Fibroblast of pulmonary artery (primary cell): ENCODE measurements at places on chromosomes 16 and 17.
A peak's percentile ranks its signal among the peaks of the same experiment; 100 is the strongest.

DNA sequence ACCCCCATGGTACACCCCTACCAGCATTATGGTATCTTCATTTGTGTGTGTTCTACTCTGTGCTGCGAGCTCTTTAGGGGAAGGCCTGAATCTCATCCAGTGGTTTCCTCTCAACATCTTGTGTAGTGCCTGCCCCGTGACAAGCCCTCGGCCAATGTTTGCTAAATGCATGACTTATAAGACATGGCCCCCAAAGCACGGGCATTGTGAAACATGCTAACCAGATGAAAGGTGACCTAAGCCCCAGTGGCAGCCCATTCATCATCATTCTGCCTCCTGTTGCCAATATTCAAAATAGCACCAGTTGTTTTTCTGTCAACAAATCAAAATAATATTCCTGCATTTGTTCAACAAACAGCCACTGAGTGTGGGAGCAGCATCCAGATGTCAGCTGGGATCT, 108.8 kb upstream of the HSBP1 start:
- DNase-seq, result no peak

DNA sequence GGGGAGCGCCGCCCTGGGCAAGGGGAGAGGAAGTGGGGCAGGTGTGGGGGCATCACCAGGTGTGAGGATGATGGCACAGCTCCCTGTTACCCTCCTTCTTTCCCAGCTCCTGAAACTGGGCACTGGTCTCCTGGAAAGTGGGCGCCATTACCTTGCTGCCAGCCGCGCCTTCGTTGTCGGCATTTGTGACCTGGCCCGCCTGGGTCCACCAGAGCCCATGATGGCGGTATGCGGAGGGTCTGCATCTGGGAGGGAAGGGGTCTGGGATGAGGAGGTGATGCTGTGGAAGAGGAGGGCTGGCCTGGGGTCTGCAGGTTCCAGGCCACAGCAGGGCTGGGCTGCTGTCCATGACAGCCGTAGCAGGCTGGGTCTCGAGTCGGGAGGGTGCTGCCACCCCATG, 5.5 kb downstream of the ACAP1 start:
- no peak for DNase-seq

DNA sequence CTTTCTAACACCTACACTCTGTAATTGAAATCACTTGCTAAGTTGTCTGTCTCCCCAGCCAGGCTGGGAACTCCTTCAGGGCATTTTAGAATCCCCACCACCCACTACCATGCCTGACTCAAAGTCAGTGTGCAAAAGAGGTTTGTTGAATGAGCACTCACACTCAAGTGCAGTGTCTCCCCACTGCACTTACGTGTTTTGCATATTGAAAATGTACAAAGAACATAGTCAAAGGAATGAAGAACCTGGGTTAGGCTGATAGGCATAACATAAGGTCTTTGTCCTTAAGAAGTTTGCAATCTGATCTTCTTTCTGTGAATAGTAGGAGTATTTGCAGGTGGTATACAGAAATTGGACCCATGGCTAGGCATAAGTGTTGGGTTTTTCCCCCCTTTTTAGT, 33.8 kb upstream of the DDX52 start:
- DNase-seq, result no peak

DNA sequence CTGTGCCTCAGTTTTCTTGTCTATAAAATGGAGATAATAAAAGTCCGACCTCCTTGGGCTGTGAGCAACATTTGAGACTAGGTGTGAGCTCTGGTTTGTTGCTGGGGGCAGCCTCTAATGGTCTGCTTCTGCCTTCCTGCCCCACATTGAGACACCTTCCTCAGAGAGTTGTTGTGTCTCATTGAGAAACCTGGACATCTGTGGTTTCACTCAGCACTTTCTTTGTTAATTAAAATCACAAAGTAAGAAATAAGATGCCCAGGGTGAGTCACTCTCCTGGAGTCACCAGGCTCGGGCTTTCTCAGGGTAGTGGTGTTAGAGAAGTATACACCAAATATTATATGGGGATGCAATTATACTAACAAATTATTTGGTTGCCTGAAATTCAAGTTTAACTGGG, 389.2 kb upstream of the SALL1 start:
- no peak for DNase-seq

DNA sequence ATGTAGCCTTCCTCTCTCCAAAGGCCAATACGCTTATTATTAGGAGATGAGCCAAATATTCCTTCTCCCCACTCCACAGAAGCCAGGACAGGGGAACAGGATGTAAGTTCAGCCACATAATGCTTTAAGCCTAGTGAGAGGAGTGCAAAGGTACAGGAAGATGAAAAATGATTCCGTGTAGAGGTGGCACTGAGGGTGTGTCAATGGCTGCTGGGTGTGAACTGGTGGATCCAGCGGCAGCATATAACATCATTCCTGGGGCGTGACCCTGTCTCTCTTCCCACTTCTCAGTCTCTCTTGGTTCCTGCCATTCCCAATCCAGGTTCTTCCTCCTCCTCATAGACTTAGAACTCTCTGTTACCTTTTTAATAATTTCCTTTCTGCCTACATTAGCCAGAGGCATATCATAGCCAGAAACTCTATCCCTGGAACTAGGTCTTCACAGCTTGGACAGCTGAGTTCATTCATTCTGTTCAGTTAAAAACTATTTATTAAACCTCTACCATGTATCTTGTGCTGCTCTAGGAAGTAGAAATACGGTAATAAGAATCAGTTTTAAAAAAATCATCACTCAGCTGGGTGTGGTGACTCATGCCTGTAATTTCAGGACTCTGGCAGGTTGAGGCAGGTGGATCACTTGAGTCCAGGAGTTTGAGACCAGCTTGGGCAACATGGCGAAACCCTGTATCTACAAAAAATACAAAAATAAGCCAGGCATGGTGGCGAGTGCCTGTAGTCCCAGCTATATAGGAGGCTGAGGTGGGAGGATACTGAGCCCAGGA, 58.0 kb upstream of the FAM20A start:
- no peak for DNase-seq

DNA sequence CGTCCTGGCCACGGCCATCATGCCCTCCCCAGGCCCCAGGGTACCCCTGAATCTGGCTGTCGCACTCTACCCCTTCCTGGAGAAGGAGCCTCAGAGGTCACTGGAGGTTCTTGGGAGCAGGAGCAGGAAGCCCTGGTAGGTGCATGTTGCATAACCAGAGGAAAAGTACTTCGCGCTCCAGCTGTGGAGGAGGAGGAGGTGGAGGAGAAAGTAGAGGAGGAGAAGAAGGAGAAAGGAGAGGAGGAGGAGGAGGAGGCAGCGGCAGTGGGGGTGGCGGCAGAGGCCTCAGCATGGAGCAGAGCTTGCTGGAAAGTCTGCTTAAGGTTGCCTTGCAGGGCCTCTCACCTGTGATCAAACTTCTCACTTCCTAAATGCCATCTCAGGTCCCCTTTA, 61.8 kb downstream of the BAIAP2 start:
- DNase-seq, result peak; percentile 18

- no peak for DNase-seq
Observed at GRCh38 chr16:57925310-57925709, 45.6 kb downstream of the CNGB1 start.

DNA sequence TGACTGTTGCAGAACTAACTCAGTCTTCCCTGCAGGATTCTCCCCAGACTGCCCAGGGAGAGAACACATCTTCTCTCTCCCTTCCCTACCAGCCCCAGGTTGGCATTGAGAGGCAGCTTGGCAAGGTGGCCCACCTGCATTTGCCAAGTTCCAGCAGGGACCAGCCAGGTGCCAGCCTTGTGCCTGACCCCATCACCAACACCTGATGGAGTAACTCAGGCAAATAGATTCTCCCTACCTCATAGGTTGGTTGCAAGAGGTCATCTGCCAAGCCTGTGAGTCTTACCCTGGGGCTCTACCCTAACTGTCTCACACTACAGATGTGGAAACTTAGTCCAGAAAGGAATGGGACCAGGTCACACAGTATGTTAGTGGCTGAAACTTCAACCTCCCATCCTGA, 20.4 kb downstream of the BEAN1 start:
- DNase-seq, result no peak

- no peak for DNase-seq
Observed at GRCh38 chr17:60562421-60562820, 36.4 kb upstream of the APPBP2 start.

DNA sequence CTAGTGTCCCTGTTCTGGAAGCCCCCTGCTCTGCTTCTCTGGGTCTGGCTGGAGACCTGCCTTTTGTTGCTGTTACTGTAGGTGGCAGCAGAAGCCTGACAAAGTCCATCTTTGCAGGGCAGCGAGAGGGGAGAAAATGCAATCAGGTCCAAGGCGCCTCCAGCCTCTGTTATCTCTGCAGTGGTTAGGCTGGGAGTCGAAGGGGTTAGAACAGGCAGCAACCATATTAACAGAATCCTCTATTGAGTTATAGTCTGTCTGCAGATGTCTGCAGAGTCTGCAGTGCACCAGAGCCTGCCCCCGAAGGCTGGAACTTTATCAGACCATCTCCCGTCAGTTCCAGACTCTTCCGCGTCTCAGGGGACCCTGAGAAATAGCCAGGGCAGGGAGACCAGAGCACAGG, 404.9 kb upstream of the EEF2KMT start:
- no peak for DNase-seq

- DNase-seq, result peak; percentile 74
Observed at GRCh38 chr17:74493331-74493833, 26.9 kb downstream of the CD300A start.

GRCh38 chr16:51326131-51326856, 175.2 kb upstream of the SALL1 start:
- DNase-seq, result peak; percentile 61

DNA sequence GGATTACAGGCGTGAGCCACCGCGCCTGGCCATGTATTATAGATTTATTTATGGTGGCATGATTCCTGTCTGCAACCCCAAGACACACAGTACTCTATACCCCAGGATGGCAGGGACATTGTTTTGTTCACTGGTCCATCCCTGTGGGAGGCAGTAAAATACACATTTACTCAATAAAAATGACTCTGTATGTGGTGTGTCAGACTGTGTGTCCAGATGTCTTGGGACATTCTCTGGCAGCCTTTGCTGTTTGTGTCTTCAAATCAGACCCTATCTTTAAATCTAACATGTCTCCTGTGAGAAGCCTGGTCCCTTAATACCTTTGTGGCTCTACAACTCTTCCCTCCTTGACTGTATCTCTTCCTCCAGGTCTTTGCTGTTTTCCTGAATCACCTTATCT, 1.7 kb upstream of the COASY start:
- DNase-seq, result no peak

GRCh38 chr17:48100160-48100559, 1.1 kb downstream of the CBX1 start:
- peak; percentile 41 for DNase-seq

GRCh38 chr16:75997606-75998005, 271.3 kb upstream of the CPHXL start:
- no peak for DNase-seq

DNA sequence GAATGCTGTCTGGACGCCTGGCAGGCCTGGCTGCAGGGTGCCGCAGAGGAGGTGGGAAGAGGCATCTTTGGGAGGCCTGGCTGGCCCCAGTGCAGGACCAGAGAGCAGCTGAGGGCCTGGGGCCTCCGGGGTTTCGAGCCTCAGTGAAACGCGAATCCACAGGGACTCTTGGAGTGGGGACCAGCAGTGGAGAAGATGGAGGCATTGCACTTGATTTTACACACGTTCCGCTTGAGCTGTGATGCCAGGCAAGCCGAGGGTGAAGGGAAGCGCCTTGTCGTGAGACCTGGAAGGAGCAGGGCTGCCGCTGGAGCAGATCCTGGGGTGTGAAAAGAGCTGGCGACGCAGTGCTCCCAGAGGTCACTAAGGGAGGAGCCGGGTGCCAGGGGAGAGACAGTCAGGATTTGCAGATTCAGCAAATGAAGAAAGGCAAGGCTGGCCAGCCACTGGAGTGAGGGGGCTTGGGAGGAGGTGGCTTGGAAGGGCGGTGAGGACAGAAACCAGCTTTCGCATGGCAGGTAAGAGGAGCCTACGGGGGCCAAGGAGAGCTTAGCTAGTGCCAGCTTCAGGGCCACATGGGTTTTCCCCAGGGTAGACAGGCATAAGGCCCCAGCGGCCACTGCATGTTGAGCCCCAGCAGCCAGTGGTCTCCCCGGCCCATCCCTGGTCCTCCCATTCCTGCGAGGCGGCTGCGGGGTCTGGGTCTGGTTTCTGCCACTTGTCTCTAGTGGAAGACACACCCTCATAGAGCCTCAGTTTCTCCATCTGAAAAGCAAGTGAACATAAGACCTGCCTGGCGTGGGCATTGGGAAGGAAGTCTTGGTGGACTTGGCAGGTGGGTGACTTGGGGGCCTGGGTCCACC, 175.2 kb upstream of the CHMP6 start:
- DNase-seq, result no peak

DNA sequence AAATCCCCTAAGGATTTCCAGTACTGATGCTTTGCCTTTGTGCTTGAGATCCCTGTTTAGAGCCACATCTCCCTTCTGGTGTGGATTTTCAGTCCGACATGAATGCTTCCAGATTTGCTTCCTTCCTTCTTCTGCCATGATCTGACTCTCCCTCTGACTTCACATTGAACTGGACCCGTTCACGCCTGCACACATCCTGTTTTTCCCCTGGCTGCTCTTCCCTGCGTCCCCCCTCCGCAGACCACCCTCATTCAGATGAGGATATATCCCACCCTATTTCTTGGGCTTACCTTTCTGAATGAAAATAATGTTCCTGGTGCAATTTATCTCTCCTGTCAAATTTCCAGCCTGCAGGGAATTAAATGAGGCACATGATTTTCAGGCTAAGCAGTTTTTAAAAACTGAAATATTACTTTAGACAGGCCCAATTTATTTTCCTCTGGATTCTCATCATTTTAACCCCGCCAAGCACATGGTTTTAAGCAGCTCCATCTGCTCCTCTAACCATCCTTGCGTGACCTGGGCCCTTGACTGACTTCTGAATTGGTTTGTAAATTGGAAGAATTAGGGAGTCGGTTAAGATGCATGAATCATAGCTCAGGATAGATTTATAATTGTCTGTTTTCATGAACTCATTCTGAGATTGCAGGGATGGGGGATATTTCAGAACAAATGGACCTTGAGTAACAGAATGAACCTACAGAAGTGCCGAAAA, 59.2 kb downstream of the BMERB1 start:
- DNase-seq, result peak; percentile 38

- DNase-seq, result no peak
Observed at GRCh38 chr17:74055508-74056160, 147.8 kb upstream of the RPL38 start.

GRCh38 chr16:27468941-27469531, 67.1 kb downstream of the IL21R start:
- no peak for DNase-seq

DNA sequence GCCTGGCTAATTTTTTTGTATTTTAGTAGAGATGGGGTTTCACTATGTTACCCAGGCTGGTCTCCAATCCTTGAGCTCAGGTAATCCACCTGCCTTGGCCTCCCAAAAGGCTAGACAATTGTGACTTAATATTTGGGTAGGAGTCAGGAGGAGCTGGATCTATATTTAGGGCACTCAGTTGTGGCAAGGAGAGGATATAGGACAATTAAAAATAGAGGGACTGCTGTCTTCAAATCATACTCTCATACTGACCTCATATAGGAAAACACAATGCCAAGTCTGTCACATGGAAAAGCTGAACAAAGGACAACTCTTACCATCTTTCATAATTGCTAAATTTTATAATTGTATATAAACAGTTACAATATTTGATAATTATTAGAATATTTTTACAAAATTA, 17.1 kb downstream of the IRX3 start:
- DNase-seq, result no peak
